Stimulated activated CD8-positive, alpha-beta memory T cell treated with anti-CD3 and anti-CD28 coated beads, Interleukin-15, amount 100 ng/mL, for 4 hours (primary cell): ENCODE measurements at places on chromosomes 5 and 9.

GRCh38 chr5:44167540-44167939 lies 221.7 kb downstream of the FGF10 start:
- DNase-seq, result no peak

GRCh38 chr5:169328401-169328800 lies 27.5 kb upstream of the SLIT3 start:
- DNase-seq, result no peak

GRCh38 chr5:74326571-74327338 lies 313.8 kb downstream of the ENC1 start:
- DNase-seq, result peak; percentile 14

DNA sequence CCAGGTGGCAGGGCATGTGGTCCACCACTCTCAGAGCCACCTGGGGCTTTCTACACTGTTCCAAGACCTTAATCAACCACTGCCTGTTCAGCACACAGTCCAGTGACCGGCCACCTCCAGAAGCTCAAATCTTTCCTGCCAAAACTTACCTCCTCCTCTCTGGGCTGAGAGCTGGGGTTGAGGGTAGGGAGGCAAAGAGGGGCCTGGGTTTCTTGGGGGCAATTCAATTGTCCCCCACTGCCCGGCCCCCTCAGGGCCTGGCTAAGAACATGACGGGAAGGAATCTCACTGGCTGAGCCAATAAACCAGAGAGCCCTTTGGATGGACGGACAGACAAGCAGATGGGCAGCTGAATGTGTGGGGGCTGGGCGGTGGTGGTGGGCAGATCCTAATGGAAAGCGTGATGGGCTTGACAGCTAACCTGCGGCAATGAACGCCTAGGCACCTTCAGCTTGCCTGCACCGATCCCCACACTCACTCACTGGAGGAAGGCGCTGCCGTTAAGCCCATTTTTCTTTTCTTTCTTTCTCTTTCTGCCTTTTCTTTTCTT lies 5.4 kb downstream of the NR5A1 start:
- DNase-seq, result no peak
